ENCODE measurements at places on chromosomes 16 and 17.

DNA sequence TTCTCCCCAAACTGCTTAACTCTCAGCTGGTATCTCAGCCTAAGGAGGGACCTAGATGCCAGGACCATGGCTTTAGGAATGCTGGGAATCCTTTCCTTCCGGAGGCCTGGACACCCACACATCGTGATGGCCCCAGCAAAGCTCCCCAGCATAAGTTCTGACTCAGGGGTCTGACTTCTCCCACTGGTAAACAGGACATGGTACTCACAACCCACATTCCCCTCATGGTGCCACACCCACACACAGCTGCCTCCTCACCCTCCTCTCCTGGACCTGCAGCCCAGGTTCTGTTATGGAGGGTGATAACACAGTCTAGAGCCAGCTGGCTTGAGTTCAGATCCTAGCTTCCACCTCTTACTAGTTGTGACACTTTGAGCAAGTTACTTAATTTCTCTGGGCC, 719 bp upstream of the RNF227 start:
- DNase-seq = no peak

GRCh38 chr16:77617996-77618395, 104.3 kb upstream of the NUDT7 start:
- no peak for DNase-seq

DNA sequence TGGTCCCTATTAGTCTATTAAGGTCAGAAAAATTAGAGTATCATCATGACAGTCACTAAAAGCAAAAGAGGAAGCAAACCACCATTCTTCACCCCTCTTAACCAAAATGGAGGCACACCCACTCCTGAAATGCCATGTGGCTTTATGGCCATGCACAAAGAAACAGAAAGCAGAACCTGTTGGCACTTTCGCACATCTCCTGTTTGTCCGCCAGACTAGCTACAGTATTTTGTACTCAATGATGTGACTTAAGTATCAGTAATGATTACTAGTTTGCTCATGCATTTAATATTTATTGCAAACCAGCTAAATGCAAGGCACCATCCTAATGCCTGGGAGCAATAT, 70.2 kb upstream of the GNAO1 start:
- DNase-seq = no peak

DNA sequence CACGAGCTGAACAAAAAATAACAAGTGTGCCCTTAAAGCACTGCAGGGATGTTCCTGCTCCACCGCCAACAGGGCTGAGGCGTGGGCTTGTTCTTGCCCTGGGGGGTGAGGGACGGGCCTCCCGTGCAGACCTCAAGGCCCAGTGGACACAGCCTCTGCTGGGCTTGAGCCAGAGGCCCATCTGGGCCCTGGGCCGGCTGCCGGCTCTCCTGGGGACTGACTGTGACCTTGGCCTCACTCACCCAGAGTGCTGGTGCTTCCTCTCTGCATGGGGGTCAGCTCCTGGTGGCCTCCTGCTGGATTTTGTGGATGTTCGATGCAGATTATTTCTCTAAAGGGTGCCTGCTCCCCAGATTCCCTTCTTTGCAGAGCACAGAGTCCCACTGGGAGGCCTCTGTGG, 54.2 kb upstream of the CDR2 start:
- DNase-seq = no peak

DNA sequence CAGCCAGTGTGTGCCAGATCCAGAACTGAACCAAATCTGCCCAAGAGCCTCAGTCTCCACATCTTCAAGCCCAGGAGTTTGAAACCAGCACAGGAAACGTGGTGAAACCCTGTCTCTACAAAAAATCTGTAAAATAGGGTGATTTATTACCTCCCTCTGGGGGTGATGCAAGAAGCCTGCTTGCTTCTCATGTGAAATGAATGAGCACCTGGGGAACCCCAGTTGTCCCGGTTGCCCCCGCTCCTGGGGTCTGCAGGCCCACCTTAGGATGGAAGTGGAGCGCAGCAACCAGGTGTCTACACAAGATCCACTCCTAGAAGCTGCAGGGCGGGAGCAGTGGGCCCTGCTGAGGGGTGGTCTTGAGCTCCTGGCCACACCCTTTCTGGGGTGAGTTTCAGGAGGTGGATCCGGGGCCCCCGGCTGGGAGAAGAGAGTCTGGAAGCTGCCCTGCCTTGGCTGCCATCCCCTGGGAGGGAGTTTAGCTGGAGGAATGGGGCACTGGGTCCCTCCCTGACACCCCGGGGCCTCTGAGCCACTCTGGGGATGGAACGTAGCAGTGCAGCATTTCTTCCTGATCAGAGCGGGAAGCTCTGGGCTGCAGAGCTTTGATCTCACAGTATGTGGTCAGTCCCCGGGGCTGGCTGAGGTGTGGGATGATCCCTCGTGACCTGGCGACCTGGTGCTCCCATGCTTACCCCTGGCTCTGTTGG, 117.8 kb downstream of the RAB11FIP4 start:
- no peak for DNase-seq

Measured in stimulated activated CD4-positive, alpha-beta T cell treated with anti-CD3 and anti-CD28 coated beads, Interleukin-12 subunit alpha, Interleukin-12 subunit beta, amount 100 ng/mL, for 24 hours (primary cell).